Cerebellar cortex (tissue), 1 donor: ENCODE measurements at places on chromosomes 12 and 14.

DNA sequence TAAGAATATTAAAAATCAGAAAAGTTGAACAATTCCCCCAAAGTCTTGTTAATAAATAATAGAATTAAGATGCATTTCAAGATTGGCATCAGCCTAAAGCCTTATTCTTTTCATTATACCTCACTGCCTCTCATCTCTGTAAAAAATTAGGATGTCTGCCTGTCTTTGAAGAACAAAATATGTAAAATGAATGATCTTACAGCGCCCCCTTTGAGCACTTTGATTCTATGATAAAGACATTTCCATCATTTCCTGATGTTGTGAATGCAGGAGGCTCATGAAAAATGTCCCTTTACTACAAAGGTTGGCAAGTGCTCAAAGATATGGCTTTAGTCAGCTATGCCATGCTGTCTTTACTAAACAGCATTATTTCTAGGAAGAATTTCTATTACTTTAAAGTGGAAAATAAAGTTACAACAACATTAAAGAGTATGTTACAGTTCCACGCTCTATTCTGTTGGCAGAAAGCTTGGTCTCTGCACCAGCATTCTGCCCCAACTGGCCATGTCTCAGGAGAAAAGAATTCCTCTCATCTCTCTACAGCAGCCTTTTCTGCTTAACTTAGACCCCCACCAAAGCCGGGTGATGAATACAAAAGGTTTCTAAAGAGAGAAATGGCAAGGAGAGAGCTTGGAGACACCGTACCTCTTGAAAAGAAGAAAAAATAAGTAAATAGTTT lies 95.1 kb downstream of the LLPH start:
- DNase-seq, result peak; percentile 59

GRCh38 chr12:114406316-114406983 lies 506 bp upstream of the TBX5 start:
- no peak for DNase-seq

GRCh38 chr12:14810953-14811483 lies 3.0 kb downstream of the SMCO3 start:
- peak; percentile 22 for DNase-seq

DNA sequence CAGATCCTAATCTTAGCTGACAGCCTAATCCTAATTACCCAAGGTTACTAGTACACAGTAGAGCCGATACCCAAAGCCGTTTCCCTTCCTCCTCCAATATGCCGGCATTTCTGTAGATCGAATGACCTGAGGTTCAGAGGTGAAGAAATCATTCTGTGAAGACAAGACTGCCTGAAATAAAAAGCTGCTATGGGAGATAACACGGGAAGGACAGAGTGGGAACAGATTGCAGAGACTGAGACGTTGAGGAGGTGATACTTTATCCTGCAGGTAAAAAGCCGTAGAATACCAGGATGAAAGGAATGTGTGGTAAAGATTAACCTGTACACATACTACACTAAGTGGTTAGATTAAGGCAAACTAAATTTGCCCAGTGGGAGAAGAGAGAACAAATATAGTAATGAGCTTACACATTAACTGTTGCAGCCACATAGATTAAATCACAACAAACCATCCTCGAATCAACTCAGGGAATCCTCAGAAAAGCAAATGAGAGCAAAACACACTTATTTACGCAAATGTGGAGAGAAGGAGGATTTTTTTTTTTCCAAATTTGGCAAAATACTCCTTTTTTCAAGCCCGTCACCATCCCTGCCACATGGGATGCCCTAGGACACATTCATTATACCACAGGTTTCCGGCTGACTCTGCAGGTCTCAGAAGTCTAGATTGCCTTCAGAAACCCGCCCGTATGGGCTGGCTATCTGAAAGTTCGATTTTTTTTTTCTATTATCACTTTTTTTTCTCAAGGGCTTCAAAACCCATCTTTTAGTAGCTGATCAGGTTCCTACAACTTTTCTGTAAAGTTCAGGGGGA lies 188.0 kb downstream of the TTC8 start:
- no peak for DNase-seq

GRCh38 chr14:65351493-65352194 lies 60.9 kb upstream of the FUT8 start:
- no peak for DNase-seq

DNA sequence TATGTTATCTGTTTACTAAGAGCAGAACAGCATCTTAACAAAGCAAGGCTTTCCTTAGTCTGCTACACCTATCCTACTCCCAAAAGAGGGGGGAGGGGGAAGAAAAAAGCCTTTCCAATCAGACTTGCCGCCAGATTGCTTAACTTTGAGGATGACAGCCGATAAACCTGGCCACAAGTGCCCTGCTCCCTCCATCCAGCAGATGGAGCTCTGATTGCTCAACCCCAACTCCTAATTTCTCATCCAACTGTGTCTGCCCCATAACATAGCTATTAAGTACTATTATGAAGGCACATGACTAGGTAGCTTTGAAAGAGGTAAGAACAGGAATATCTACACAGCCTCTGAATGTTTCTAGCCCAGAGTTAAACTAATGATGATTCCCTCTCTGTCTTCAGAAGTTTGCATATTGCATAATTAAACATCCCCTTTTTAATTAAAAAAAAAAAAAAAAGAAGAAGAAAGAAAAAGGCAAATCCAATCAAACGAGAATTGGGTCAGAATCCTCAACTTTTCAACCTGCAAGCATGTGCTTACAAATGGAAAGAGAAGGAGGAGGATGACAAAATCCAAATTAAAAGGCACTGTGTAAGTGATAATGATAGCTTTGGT lies 247.4 kb downstream of the GALC start:
- no peak for DNase-seq

- DNase-seq, result peak; percentile 33
These were observed 1.1 kb downstream of the SCN8A start for GRCh38 chr12:51592034-51592705.

DNA sequence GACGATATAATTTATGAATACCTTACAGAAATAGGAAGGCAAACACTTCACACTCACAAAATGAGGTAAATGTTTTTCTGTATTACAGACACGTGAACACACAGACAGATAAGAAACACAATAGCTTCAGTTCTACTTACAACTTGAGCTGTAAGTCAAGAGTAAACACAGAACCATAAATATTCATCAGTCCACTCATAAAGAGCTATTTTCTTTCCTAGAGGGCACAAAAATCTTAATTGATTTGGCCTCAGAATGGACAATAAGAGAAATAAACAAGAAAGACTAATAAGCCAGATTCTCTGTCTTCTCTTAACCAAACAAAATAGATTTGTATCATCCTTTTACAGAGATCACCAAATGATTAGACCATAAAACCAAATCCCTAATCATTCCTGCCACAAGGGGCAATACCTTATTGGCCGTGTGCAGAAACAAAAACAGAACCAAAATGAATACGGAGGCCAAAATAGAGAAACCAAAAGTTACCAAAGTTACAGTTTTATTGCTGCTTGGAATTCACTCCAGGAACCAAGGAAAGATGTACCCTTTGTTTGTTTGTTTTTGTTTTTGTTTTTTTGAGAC lies 38.1 kb upstream of the GARIN2 start:
- no peak for DNase-seq

- no peak for DNase-seq
These were observed 30.3 kb downstream of the PITPNM2 start for GRCh38 chr12:123120452-123121166.

- DNase-seq, result no peak
These were observed 3.8 kb upstream of the ANKRD33 start for GRCh38 chr12:51883998-51884675.

DNA sequence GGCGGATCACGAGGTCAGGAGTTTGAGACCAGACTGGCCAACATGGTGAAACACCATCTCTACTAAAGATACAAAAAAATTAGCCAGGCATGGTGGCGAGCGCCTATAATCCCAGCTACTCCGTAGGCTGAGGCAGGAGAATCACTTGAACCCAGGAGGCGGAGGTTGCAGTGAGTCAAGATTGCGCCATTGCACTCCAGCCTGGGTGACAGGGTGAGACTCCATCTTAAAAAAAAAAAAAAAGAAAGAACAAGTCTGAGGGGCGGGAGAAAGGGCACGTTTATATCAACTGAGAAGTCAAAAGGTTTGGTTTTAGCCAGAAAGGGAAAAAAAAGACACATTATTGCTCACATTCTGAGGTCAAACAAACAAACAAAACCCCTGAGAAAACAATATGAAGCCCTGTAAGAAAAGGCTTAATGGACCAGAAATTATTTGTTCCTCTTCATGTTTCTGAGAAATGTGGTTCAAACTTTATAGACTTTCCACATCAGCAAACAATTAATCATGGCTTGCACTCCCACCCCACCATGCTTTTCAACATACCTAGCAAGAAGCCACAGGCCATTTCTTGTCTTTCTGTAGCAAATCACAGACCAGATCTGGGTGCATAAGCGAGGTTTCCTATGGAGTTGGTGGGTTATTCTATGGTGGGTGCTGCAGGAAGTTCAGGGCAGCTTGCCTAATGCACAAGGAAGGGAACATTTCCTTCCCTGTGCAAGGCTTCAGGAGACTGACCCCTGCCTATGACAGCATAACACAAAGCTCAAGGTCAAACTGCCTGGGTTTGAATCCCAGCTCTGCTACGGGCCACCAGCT lies 80.1 kb downstream of the SSPN start:
- DNase-seq, result no peak

GRCh38 chr14:97916669-97917568 lies 1119.7 kb downstream of the VRK1 start:
- DNase-seq, result no peak

DNA sequence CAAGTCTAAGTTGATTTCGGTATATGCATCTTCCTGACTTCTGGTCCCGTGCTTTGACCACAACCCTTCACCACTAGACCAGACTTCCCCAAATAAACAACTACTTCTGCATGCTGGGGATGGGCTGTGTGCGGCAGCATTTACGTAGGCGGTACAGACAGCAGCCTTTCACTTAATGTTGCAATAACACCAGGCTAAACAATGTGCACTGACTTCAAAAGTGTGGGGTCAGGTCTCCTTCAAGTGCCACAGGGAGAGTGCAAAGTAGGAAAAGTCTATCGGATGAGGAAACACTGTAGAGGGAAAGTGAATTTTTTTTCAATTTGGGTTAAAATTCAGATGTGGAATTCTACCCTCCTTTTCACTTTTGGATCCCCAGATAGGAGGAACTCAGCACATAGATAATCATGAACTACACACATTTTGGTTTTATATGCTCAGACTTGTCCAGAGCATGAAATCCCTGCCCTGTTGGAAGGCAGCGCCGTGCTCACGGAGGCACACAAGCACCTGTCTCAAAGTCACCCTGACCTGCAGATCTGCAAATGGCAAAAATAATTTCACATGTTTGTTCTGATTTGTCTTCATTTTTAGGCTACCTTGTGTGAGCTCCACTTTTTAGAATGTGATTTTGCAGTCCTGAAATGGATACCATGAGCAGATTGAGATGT lies 3.6 kb upstream of the FOS start:
- no peak for DNase-seq

DNA sequence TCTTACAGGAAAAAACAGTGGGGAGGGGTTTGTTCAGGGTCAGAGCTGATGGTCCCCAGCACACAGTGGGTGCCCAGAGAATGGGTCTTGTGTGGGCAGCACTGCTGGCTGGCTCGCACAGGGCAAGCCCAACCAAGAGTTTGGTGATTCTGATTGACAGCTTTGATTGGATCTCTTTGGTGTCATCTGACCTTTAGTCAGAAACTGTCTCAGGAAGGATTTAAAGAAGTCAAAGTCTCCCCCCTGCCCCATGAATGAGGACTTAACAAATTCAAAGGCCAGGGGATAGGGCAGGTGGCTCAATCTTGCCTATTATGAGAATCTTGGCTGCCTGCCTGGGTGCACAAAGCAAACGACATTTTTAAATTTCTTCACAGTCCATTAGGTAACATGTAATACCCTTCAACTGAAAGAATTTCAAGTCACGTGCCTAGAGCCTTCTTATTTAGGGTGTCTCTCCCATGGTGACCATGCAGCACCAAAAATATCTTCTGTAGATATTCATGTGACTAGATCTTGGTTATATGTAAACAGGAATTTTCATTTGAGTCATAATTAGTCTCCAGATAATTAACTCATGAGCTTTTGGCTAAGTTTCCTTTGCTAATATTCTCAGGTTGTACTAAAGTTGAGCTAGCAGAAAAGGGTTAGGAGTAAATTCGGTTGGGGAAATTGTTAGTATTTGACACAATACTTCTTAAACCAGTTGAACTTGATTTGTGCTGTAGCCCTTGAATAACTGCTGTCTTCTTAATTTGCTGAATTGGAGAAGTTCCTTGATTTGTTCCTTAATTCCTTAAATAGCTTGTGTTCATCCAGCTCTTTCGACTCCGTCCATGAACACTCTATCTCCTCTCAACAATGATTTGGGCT lies 54.5 kb upstream of the HECTD1 start:
- peak; percentile 28 for DNase-seq

DNA sequence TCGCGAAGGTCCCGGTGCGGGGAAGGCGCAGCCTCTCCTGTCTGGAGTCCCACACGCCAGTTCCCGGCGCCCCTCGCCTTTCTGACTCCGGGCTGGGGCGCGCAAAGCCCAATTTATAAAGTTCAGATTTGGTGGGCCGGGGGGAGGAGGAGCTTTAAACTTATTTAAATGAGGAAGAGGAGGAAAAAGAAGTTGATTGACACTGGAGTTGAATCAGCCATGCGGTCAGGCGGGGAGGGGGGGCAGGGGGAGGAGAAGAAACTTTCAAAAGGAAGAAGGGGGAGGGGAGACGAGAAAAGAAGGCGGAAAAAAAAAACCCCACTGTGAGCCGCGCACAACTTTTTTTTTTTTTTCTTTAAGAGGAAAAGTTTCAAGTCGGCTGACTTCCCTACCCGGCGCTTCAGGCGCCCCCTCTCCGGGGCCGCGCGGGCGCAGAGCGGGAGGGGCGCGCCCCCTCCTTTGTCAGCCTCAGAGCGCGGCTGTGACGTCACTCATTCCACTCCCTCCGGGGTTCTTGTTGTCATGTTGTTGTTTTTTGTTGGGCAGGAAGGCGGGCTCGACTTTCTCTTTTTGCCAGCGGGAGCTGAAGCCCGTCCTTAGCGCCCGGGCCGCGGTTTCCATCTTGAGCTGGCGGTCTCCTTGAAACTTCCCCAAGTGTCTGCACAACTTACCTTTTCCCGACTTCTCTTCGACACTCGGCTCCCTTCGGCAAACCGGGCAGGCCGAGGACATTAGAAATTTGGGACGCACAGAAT lies at the start of gene ZFP36L1:
Gene ZFP36L1, minus strand, starts transcription at position 89 of the 755 bp plus-strand sequence. CDS start 129 bp downstream, outside the sequence.
- DNase-seq, result peak; percentile 89

DNA sequence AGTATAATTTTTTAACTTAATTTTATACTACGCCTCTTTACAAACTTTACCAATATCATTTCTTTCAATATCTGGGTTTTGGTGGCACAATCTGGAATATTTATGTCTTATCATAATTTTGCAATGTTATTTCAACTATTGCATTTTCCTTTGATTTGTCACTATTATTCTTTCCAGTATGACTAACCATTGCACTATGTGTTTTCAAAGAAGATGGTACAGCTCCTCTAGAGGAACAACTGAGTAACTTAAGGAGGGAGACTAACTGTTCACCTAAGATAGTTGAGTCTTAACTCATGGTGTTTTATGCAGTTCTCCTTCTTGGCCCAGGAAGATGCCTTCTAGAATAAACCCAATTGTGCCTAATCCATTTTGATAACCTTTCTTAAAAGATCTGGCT lies 60.5 kb upstream of the KIF21A start:
- no peak for DNase-seq

DNA sequence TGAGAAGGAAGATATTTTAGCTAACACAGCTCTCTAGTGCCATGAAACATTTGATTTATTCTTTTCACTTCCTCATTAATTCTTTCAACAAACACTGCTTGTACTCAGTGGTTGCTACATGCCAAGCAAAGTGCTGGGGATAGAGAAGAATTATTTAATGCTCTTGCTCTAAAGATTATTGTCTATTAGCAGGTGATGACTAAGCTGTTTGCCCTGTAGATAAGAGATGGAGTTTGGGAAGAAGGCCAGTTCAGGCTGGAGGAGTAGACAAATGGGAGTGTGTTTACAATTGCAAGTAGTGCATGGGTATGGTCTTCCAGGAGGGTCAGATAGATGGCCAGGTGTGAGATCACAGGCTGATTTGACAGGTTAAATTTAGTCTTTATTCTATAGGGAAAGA lies 99.8 kb upstream of the SEL1L start:
- no peak for DNase-seq
